ENCODE measurements at places on chromosomes 4 and X.

DNA sequence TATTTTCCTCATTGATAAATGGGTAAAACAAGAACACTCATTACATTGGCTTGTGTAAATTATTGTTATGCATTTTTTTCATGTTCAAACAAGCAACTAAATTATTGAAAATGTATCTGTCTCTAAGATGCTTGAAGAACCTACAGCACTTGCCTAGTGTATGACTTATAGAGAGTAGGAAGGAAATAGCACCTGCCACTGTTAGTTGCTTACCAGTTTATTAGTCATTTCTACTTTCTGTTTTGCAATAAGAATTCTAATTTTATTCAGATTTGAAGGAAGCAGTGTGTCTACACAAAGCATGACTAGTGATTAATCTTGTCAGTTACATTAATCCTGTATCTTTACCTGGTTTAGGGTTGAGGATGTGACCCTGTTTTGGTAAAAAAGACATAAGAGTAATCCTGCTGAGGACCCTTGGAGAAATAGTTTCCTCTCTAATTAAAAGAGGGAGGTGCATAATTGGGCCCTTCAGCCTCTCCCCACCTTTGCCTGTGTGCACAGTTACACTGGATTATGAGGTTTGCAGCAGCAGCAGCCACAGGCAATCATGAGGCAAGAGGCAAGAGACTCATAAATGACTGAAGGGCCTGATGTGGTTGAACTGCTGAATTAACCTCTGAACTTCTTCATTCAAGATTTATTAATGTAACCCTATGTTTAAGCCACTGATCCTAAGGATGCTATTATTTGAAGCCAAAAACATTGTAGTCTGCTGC lies 1202.1 kb downstream of the ADGRL3 start:
- no peak for DNase-seq

GRCh38 chr4:40675166-40675565 lies 45.5 kb upstream of the RBM47 start:
- no peak for DNase-seq

GRCh38 chr4:70705183-70706043 lies 16.4 kb upstream of the RUFY3 start:
- peak; percentile 68 for DNase-seq

DNA sequence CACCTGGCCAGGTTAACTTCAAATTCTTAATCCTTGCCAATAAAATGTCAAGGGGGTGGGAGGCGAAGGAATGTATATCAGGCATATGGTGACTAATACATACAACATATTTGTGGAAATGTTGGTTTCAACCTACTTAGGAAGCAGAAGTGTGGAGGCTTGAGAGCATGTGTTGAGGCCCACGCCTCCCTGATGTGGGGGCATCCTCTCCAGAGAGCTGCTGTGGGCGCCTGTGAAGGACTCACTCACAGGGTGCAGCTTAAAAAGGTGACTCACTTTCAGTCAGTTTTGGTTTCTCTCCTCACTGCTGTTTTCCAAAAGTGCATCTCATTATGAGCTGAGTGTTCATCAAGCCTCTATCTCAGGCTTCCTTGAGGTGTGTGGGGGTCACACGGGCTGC lies 27.5 kb downstream of the LNX1 start:
- DNase-seq, result no peak

GRCh38 chr4:76952071-76952470 lies 2.5 kb downstream of the SEPTIN11 start:
- no peak for DNase-seq

DNA sequence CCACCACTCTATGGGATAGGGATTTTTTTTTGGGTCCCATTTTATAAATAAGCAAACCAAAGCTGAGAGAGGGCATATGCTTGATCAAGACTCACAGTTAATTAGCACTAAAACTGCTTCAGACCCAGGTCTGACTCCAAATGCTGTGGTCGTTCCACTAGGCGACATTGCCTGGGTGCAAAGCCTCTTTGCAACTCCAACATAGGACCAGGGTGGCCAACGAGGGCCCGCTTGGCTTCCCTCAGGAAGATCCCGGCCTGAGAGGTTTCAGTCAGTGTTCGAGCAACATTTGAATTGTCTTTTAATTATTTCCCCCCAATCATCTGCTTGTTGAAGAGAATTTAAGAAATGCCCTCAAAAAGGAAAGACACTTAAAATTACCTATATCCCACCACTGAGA lies 11.2 kb downstream of the PJA1 start:
- no peak for DNase-seq

DNA sequence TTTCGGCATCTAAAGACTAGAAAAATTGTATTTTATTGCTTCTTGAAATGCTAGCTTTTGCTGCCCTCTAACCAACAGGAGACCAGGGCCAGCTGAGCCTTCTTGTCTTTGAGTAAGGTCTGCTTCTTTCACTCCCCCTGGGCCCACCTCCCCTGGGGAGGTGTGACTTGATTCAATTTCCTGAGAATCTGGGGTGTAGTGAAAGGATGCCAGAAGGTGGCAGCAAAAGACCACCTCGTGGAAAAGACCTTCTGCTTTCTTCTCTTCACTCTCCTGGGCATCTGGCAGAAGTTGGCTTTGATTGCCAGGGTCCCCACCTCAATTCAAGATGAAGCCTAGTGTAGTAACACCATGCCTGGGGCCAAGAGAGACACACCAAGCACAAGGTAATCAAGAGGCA lies 96.5 kb upstream of the MAOA start:
- DNase-seq, result no peak

GRCh38 chr4:28226962-28227361 lies 1366.3 kb downstream of the STIM2 start:
- DNase-seq, result no peak

DNA sequence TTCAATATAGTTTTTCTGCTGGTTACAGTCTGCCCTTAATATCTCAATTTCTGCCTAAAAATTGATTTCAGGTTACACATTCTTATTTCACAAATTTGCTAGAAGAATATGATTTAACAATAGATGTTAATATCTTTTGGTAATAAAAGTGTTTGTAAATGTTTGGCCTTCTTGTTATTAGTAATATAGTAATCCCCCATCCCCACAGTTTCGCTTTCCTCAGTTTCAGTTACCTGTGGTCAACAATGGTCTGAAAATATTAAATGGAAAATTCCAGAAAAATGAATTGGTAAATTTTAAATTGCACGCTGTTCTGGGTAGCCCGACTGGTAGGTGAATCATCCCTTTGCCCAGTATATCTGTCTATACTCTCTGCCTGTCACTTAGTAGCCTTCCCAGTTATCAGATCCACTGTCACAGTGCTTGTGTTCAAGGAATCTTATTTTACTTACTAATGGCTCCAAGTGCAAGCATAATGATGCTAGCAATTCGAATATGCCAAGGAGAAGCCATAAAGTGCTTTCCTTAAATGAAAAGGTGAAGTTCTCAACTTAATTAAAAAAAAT lies 3.5 kb upstream of the BMP2K start:
- DNase-seq, result no peak

DNA sequence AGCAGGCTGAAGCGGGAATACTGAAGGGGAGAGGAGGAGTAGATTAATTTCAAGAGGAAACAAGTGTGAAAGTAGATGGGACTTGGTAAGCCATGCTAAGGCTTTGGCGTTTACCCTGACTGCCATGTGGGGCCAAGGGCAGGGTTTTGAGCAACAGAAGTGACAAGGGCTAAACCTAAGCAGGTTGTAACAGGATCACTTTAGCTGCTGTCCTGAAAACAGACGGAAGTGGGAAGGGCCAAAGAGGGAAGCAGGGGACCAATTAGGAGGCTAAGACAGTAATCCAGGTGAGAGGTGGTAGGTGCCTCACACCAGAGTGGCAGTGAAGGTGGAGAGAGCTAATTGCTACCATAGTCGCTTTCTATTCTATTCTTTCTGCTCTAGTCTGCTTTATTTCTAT lies 166.5 kb downstream of the PJA1 start:
- no peak for DNase-seq

GRCh38 chr4:150297861-150298474 lies 219.7 kb downstream of the DCLK2 start:
- DNase-seq, result no peak

- no peak for DNase-seq
These were observed 94.7 kb upstream of the CXXC4 start for GRCh38 chr4:104589264-104589868.

- DNase-seq, result no peak
These were observed 23.5 kb downstream of the IQSEC2 start for GRCh38 chrX:53257670-53258423.

GRCh38 chr4:176467001-176467400 lies 147.2 kb downstream of the SPCS3 start:
- DNase-seq, result no peak

- no peak for DNase-seq
These were observed 1.3 kb downstream of the BGN start for GRCh38 chrX:153495903-153496589.

DNA sequence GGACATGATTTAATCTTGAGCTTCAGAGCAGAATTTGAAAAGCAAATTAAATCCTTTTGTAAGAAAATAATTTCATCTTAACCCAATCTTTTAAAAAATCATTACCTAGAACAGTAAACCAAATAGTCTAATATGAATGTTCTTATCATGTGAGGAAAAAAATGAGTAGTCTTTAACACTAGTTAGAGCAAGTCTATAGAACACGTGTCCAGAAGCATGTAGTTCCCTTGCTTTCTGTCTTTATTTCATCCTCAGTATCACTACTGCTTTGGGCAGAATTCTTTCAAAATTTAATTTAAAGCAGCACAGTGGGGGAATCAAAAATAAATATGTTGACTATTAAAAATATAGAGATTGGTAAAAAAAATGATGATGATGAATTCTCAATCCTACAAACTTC lies 2.1 kb downstream of the RBM47 start:
- DNase-seq, result no peak

- DNase-seq, result peak; percentile 89
These were observed at the start of gene CDKL2 for GRCh38 chr4:75630174-75630936. Gene CDKL2 (minus strand): TSS chr4:75630528. CDS start chr4:75625988, 4,540 bp downstream.

- DNase-seq, result no peak
These were observed 218.3 kb upstream of the CNKSR2 start for GRCh38 chrX:21155916-21156315.

- no peak for DNase-seq
These were observed 25.1 kb downstream of the UGDH start for GRCh38 chr4:39502019-39502663.

Data from activated naive CD4-positive, alpha-beta T cell (primary cell).